ENCODE measurements at places on chromosomes 5 and 9.

GRCh38 chr9:110753731-110754231 is 85.2 kb downstream of the MUSK start:
- no peak for DNase-seq

- no peak for DNase-seq
Measured at GRCh38 chr9:131666029-131666428, 73.8 kb downstream of the RAPGEF1 start.

DNA sequence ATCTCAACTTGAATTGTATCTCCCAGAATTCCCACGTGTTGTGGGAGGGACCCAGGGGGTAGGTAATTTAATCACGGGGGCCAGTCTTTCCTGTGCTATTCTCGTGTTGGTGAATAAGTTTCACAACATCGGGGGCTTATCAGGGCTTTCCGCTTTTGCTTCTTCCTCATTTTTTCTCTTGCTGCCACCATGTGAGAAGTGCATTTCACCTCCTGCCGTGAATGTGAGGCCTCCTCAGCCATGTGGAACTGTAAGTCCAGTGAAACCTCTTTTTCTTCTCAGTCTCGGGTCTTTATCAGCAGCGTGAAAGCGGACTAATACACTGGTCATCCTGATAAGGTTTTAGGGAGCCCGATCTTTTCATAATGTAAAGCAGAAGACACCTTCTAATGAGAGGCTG is 687.0 kb upstream of the FTMT start:
- DNase-seq = no peak

- no peak for DNase-seq
Measured at GRCh38 chr5:176873541-176874172, 25.5 kb downstream of the HK3 start.

GRCh38 chr9:125428060-125428901 is 166.7 kb downstream of the GAPVD1 start:
- DNase-seq = no peak

DNA sequence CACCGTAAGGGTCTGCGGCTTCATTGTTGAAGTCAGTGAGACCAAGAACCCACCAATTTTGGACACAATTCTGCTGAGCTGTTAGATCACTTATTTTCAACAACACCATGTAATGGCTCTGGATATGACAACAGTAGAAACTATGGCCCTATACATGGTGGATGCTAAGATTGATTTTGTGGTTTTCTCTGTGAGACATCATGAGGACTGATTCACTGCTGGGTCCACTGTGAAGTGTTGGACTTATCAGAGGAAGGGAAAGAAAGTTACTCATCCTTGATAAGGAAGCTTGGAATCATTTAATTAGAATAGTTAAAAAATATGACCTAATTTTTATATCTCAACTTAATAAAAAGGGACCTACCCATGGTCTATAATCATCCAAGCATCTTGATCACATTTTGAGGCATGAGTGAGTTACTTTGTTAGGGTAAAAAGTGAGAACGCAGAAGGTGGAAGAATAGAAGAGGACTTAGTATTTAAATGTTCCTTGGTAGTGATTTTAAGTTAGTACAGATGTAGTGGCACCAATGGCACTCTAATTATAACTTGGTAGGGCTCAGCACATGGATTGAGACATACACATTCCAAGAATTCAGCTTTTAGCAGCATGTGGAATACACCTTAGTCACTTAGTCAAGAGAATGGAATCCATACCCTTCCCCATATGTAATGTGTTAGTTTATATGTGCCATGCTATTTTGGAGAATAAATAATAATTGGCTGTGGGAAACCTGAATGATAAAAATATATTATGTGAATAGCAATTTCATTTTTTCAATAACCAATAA is 123.5 kb upstream of the CD180 start:
- no peak for DNase-seq

DNA sequence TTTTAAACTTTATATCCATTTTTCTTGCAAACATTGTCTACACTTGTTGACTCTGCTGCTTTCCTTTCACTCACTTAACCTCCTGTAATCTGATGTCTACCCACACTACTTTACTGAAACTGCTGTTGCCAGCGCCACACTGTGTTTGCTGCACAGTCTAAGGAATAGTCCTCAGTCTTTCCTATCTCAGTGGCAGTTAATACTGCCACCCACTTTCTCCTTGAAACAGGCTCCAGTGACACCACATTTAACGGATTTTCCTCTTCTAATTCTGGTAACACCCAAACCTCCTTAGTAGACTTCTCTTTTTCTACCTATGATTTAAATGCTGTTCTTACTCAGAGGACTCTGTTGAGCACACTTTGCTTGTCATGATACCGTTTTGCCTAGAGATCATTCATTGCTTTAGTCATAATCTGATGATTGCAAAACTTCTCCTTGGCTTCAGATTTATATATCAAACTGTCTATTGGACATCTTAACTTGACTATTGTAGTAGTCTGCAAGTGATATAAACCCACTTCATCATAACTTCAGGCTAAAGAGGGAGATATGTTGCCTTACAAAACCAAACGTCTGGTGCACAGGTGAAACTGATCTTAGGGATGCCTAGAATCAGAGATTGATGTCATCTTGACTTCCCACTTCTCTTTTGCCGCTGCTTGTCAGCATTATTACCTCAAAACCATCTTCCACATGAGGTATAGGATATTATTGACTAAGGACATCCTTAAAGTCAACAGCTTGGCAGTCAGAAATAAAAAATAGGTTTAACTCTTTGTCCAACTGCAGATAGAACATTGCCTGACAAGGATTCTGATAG is 94.1 kb downstream of the CDC42SE2 start:
- no peak for DNase-seq

GRCh38 chr5:98763001-98763630 is 10.3 kb upstream of the RGMB start:
- no peak for DNase-seq

- DNase-seq = no peak
Measured at GRCh38 chr9:110220809-110221208, 12.8 kb upstream of the C9orf152 start.

GRCh38 chr9:130143958-130144366 is 28.2 kb upstream of the NCS1 start:
- DNase-seq = no peak

DNA sequence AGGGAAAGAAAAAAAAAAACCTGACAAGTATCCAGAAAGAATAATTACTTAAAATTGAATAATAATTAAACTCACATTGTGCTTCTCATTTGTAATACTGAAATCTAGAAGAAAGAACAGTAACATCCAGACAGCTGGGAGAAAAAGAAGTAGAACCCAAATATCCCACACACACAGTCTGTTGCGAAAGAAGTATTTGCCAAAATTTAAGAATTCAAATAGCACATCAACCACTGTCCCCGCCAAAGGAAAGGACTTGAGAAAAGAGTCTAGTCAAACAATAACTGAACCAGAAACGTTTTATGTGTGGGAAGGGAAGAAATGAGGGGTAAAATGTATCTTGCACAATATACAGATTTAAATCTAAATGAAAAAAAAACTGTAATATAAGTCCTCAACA is 202.8 kb downstream of the MLLT3 start:
- no peak for DNase-seq

DNA sequence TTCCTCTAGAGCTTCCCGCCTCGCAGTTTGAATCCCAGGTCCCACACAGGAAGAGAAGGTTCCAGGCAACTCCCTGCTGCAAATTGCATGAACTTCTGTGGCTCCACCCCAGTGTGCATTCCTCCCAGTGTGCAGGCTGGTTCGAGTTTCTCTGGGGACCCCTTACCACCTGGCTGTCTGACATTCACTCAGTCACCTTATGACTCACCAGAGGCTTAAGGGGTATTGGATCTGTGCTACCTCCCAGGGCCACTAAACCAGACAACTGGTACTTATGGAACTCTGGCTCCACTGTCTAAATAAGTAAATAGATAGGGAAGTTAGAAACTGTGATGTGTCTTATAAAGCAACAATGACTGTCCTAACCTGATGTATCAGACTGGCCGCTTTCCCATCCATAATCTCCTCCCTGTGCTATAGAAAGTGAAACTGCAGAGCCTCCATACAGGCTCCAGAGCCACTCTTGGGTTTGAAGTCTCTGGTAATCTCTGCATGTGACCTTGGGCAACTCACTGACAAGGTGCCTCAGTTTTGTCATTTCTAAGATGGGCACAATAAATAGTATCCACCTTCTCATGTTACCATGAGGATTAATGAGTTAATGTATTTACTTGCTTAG is 720.6 kb downstream of the SEMA5A start:
- DNase-seq = no peak

DNA sequence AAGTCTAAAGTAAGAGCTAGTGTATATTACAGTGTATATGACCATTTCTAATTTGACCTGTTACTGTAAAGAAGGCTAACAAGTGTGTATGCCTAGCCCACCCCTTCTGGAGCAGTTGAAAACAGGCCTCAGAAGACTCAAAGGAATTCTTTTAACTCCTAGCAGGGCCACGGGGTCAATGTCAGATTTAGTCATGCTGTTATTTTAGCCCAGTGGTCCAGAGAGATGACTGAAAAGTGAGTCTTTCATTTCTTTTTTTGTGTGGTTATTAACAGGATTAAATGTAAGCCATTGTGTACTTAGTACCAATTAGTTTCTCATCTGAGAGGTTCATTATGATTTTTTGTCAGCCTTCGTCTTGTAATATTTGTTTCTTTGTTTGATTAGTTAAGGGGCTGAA is 24.4 kb downstream of the ZCCHC7 start:
- no peak for DNase-seq
